ENCODE measurements at places on chromosomes 16 and 17.

GRCh38 chr16:15052747-15053476 is 3.0 kb downstream of the NTAN1 start:
- no peak for DNase-seq

DNA sequence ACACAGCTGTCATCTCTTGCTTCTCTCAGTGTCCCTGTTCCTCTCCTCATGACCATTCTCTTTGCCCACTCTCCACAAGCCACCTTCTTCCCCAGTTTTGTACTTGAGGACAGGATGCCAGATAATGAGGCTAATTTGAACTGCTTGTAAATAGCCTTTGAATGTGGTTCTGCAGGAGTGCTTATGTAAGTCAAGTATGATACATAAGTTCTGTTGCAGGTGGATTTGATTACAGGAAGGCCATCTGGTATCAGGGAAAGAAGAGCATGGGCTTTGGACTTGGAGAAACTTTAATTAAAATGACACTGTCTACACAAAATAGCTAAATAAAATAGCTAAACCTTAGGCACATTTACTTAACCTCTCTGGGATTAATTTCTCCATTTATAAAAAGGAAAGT is 120.2 kb upstream of the HLF start:
- no peak for DNase-seq

DNA sequence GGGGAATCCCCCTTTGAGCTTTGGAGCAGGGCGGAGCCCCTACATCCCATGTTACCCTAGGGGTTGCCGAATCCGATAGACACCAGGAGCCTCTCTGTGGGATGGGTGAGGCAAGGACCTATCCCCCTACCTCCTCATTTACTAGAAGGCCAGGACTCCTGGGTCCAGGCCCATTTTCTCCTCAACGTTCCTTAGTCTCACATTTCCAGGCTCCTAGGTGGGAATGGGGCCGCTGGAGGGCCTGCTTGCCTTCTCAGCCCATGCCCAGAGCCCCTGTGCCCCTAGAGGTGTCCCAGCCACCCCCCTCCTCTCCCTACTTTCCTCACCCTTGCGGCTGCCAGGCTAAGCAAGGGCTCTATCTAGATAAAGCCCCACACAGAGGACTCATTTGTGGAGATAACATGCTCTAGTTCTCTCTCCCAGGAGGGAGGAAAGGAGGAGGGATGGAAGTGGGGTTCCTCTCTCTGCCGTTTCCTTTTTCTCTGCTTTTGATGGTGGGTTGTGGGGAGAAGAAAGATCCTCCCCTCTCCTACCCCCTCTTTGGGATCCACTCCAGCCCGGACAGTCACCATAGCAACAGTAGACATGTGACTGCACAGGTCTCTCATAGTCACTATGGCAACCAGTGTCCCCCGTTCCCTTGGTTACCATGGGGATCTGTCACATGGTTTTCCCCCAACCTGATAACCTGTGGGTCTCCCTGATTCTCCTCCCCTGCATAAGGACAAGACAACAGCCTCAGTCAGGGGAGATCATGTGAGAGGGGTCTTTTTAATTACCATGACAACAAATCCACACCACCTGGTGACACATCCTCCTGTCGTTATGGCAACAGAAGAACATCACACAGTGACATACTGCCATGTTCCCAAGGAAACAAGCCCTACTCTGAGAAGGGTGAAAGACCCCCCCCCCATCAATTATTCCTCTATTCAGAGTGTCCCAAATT is 5.2 kb downstream of the CACNA1G start:
- no peak for DNase-seq

DNA sequence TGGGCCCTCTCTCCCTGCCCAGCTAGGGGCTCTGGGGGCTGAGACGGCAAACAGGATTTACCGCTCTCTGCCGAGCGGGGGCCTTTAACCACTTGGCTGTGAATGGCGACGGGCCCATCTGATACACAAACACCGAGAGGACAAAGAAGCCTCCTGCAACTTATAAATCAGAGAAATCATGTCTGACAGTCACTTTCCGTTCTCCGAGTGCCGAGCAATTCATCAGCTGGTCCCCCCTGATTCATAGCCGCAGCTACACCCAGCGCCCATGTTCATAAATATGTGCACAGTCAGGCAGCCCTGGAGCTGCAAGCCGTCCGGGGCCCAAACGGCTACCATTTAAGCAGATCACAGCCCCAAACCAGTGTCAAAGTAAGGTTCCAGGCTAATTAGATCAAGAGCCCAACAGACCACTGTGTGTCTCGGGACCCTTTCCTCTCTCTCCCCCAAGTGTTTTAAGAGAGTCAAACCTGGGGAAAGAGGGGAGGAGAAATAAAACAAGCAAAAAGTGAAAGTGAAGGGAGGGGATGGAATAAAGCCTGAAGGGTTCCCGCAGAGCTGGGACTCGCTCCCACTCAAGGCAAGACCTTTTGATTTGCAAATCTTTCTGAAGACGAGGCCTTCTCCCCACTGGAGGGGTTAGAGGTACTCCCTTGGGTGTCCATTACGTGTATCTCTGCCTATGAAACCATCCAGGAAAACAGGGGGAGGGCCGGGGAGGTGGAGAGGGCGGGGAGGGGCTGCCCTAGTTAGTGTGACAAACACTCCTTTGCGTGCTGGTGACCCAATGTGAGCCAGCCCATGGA is 154.7 kb downstream of the C16orf78 start:
- DNase-seq = no peak

- no peak for DNase-seq
These were observed 678 bp upstream of the AKAP10 start for GRCh38 chr17:19978209-19978802.

DNA sequence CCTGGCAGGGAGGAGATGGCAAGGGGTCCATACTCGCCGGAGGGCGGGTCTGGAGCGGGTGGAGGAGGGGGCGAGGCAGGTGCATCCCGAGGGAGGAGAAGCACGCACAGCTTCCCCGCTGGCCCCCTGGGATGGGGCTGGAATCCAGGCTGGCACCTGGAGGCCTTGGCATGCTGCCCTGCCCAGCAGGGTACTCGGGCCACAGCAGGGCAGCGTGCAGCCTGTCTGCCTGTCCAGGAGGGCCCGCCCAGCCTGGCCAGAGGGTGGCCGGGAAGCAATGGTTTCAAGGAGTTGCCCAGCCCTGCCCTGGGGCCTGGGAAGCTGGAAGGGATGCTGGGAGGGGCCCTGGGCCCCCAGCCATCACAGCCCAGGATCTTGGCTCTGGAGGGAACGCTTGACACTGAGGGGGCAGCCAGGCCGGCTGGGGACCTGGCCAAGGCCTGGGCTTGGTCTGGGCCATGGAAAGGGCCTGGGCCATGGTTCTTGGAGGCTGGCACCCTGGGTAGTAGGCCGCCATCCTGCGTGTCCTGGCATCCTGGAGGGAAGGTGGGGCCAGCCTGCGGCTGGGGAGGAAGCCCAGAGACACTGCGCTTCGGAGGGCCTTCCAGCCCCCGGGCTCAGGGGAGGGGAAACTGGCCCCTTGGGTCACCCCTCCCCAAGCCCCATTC is 1.1 kb downstream of the GLIS2 start:
- DNase-seq = no peak

GRCh38 chr17:63420868-63421680 is 25.0 kb downstream of the CYB561 start:
- no peak for DNase-seq

GRCh38 chr16:8953064-8953463 is 10.6 kb downstream of the USP7 start:
- DNase-seq = no peak

GRCh38 chr16:1980030-1980769 is 1.1 kb downstream of the NOXO1 start:
- no peak for DNase-seq

- DNase-seq = no peak
These were observed 2.0 kb downstream of the WSCD1 start for GRCh38 chr17:6072157-6072556.

- no peak for DNase-seq
These were observed 37.9 kb downstream of the KCNJ2 start for GRCh38 chr17:70207184-70207583.

- no peak for DNase-seq
These were observed at the start of gene THRA for GRCh38 chr17:40062329-40063186. Gene THRA (plus strand): TSS chr17:40062965. CDS start chr17:40074489, 11,524 bp downstream.

- no peak for DNase-seq
These were observed 49.0 kb upstream of the CHMP6 start for GRCh38 chr17:80942423-80943345.

- DNase-seq = no peak
These were observed 642.7 kb downstream of the HS3ST4 start for GRCh38 chr16:26334218-26335111.

DNA sequence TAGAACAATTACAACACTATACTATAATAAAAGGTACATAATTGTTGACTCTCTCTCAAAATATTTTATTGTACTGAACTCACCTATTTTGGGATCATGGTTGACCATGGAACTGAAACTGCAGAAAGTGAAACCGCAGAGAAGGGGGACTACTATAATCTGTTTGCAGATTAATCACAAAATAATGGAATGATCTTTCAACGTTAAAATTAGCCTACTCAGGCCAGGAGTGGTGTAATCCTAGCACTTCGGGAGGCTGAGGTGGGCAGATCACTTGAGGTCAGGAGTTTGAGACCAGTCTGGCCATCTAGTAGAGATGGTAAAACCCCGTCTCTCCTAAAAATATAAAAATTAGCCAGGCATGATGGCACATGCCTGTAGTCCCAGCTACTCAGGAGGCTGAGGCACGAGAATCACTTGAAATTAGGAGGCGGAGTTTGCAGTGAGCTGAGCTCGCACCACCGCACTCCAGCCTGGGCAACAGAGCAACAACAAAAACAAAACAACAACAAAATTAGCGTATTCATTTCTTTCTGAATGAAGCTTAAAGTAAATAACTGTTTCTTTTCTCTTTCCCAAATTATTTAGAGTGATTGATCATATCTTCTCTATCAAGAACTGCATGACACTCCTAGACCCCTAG is 45.6 kb downstream of the IKZF3 start:
- DNase-seq = no peak

All from stimulated activated CD8-positive, alpha-beta memory T cell treated with anti-CD3 and anti-CD28 coated beads, Interleukin-4, amount 100 ng/mL, for 4 hours (primary cell).